ENCODE measurements at places on chromosomes 2 and 18.
A peak's percentile ranks its signal among the peaks of the same experiment; 100 is the strongest.

GRCh38 chr2:36427790-36428243 lies 72.2 kb downstream of the CRIM1 start:
- DNase-seq = peak; percentile 56

DNA sequence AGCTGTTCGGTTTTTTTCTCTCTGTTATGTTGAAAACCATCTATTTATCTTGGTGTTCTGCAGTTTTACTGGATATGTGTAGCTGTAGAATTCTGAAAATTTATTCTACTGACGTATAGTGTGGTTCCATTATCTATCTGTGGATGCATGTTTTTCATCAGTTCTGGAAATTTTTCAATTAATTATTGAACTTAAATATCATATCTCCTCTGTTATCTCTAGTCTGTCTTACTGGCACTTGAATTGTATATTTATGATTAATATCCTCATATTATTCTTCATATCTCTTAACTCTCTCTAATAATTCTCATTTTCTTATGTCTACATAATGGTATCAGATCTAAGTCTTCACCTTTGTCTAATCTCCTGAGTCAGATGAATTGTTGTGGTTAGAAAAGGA lies 501.7 kb downstream of the STK39 start:
- no peak for DNase-seq

GRCh38 chr2:174312581-174313234 lies 22.0 kb upstream of the SP9 start:
- DNase-seq = no peak

DNA sequence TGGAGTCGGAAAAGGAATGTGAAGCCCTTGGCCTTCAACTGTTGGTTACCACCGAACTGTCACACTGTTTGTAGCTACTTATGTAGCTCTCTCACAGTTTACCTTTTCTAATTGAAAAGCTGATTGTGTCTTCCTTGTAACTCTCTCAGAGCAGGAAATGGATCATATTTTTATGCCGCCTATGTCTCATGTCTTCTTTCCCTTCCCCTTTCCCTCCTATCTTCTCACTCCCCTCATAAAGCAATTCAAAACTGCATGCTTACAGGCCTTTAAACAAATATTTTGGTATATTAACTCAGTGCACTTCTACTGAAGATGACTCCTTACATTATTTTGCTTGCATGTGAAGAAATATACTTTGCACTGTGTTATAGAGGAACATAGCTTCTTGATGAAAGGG lies 6.0 kb downstream of the SLC39A10 start:
- no peak for DNase-seq

DNA sequence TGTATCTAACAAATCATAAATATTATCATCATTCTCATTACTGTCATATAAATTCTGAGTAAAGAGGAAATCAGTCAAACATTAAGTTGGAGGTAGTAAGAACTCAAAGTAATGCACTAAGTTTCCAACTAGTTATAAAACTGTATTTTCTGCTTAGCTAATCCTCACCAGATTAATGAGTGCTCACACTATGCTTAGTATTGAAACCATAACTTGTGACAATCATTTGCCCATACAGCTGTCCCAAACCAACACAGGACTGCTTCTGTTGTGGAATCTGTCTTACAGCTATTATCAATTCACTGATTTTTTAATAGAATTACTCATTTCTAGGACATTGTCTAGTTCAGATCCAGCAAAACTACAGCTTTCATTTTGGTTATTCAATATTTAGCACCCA lies 41.5 kb upstream of the TANK start:
- no peak for DNase-seq

DNA sequence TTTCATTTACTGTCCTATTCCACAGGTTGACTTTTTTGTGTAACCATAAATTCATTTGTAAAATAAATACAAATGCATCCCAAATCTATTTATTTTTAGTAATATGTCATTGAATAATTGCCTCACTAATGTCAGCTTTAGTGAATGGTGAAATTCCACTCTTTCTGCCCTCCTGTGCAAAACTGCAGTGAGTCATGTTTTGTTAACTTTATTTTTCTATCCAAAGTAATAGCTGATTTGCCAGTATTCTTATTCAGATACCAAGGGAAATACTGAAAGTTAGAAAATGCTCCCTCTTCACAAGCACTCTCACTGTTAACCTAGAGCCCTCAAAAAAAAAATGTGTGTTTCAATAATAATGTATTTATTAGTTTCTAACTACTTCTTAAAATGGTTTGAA lies 322.8 kb downstream of the RIT2 start:
- no peak for DNase-seq

DNA sequence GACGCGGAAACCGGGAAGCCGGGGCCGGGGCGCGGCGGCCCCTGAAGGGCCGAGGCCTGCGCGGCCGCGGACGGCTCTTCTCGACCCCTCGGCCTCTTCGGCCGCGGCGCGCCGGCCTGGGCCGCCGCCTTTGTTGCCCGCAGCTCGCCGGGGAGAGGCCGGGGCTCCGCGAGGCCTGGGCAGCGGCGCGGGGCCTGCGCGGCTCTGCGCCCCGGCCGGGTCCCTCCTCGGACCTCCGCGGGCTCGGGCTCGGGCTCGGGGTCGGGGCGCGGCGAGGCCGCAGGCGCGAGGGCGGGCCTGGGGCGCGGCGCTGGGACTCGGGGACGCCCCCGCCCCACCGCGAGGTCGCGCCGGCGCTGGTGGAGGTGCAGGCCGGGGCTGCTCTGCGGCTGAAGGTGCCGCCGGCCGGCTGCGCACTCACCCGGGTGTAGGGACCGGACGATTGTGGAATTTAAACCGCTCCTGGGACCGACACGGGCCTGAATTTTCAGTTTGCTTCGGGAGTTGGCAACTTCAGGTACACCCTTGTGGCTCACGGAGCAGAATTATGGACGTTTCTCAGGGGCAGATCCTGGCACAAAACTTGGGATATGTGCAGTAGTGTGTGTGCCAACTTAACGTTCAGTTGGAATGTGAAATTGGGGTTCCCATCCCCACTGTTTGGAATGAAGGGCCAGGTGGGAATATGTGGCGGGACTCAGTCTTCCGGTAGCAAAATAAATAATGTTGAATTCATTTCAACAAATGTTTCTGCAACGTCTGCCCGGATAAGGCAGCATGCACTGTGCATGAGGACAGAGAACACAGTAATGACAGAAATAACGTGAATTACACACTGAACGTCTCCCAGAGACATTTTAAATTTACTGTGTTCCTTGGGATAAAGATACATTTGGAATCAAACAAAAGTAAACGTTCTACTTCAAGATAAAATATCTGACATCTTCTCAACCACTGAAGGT lies 787 bp downstream of the SOCS6 start:
- DNase-seq = peak; percentile 67

DNA sequence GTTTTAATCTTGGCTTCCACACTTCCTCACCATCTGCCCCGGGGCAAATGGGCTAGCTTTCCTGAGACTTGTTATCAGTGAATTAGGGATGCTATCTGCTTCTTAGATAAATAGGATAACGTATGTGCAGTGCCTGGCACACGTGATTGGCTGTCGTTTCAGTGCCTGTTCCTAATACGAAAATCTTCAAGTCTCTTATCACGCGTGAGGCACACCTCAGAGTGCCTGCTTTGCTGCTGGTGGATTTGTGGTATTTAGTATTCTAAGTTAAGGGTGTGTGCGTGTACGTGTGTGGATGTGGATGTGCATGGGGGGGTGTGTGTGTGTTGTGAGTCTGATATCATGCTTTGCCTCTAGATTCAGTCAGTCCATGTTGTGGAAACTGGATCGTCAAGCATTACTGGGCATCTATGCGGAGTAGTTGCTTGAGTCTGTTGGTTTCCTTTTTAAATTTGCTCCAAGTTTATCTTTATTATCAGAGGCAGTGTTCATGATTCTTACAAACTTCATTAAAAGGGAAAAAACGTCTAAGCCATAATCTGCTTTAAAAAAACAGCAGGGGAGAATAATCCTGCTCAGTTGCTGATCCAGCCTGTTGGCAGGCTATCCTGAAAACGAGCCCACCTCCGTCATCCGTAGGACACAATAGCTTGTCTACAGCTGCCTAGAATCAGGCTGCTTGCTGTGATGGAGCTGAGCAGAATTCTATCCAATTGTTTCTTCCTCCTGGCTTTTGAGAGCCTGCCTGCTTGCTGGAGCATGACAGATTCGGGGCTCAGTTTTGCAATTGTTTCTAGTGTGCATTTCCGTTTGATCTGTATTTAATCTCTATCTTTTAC lies 6.6 kb downstream of the SH3RF3 start:
- DNase-seq = no peak

- no peak for DNase-seq
Measured at GRCh38 chr2:239803102-239803765, 221.9 kb downstream of the NDUFA10 start.

GRCh38 chr2:55590810-55591440 lies 26.5 kb downstream of the PPP4R3B start:
- DNase-seq = peak; percentile 89

GRCh38 chr2:134276381-134277172 lies 22.7 kb downstream of the MGAT5 start:
- peak; percentile 22 for DNase-seq

DNA sequence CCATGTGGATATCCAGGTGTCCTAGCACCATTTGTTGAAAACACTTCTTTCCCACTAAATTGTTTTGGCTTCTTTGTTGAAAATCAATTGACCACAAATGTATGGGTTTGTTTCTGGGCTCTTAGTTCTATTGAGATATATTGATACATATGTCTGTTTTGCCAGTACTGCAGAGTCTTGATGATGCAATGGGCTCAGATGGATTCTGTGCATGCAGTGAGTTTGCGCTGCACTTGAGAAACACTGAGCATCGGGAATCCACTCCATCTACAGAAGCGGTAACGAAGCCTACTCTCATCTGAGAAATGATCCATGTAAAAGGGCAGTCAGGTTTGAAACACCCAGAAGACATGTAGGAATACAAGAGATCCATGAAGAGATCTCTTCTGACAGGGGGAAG lies 21.9 kb upstream of the DNAJC10 start:
- DNase-seq = no peak

DNA sequence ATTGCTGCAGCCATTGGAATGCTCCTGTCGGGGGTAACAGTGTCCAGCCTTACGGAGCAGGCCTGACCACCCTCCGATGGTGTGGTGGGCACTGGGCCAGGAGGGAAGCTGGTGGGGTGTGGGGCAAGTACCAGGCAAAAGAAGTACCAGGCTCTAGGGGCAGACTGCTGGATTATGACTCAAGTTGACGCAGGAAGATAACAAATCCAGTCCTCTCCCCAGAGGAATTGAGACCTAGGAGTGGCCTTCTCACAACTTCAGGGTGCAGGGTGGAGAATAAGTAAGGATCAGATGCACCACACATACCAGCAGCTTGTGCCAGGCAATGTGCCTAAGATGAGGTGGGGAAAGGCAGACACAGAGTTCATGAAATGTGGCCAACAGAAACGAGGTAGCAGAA lies 37.9 kb downstream of the SEMA4F start:
- no peak for DNase-seq

DNA sequence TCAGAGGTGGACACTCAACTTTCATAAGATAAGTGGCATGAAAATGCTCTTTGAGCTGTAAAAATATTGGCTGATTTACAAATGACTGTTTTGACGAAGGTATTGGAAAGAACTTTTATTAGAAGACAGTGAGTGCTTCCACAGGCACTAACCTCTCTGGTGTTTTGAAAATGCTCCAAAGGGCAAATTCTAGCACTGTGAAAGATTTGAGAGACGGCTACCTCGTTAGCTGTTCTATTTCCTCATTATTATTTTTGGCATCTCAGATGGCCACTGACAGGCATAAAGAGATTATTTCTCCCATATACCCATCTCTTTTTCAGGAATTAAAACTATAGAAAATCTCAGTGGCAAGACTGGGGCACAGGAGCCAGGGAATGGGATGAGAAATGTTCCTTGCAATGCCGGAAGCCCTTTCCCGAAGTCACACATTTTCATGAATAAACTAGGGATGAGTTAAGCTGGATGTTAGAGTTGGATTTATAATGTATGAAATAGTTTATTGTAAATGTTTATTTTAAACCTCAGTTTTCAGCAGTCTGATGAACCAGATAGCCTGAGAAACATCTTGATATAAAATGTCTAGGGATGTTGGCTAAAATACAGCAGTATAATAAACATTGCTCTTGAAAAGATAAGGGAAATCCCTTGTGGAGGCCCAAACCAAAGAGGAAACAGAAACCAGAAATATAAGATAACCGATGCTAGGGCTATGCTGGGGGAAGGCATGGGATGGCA lies 175.7 kb downstream of the ASB1 start:
- no peak for DNase-seq

DNA sequence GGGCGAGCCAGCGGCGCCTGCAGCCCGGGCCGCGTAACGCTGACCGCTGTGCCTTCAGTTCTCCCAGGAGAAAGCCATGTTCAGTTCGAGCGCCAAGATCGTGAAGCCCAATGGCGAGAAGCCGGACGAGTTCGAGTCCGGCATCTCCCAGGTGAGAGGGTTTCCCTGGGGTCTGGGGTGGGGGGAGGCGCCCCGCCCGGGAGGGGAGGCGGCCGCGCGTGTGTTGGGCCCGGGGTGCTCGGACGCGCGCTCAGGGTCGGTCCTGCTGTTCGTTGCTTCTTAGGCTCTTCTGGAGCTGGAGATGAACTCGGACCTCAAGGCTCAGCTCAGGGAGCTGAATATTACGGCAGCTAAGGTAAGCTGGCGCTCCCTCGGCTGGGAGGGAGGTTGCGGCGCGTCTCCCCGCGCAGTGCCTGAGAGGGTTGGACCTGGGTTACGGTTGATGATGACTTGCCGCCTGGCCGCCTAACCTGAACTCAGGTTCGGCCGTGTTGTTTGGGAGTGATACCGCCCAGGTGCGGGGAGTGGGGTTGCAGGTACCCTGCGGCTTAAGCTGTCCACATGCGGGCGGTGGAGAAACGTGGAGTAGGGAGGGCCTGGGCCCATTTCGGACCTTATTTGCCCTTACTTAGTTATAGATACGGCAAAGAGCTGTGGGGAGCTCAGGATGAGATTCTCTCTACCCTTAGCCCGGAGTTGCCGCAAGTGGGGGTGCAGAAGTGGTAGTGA lies 638 bp downstream of the RPS7 start:
- peak; percentile 48 for DNase-seq

DNA sequence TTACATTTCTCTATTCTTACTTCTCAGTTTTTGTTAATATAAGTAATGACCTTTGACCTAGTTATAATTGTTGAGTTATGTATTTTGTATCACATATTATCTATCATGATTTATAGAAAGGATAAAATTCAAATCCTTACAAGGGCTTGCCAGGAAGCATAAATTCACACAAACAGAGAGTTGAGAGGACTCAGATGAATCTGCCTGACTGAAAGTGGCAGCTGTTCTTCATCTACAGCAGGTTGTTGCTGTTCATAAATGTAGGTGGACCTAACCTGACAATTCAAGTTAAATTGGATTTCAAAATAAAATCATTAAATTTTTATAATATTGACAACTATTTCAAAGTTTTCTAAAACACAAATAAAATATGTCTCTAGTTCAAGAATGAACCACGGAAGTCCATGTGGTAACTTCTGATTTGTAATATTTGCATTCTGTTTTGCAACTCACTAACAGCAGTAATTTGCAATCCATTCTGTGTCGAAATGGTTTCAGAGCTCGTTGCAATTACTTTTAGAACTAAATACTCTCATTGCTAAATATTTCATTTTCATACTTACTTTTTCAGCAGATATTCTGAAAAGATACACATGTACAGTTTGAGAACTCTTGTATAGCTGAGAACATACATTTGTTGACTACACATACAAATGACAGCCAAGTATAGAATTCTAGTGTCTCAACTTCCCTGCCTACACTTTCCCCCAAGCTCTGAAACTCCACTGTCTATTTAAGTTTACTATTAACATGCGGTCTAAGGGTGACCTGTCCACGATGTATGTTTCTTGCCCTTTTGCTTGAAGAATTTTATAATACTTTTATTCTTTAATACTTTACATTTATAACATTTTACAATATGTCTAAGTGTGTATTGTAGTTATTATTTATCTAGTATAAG lies 25.7 kb downstream of the SCN7A start:
- DNase-seq = peak; percentile 23

All from GM23248 (cell line).